HT1080 (cell line): ENCODE measurements at places on chromosomes 12 and 14. TPM values are rescaled to one million over a fixed set of nuclear protein-coding genes. Genes with fewer than 3 reads are reported as not detected.
A peak's percentile ranks its signal among the peaks of the same experiment; 100 is the strongest.

The KLRB1 gene
- total RNA-seq, result not detected in 2 replicates

The SLC25A47 gene
- total RNA-seq, result 0.37 TPM in 1 of 2 replicates, not detected in the other

The MARK3 gene
- total RNA-seq, result 76.6 and 77.7 TPM in 2 replicates

The DIO3 gene
- total RNA-seq, result not detected in 2 replicates

The ARHGEF25 gene
- total RNA-seq, result 5.7 and 6.0 TPM in 2 replicates

The ASCL1 gene
- not detected in 2 replicates for total RNA-seq

The TMTC1 gene
- total RNA-seq, result 0.11 and 0.87 TPM in 2 replicates

The SLC39A5 gene
- 0.71 TPM in 1 of 2 replicates, not detected in the other for total RNA-seq

The PCBP2 gene
- 166 and 243 TPM in 2 replicates for total RNA-seq

The TNS2 gene
- total RNA-seq, result 29.1 and 32.5 TPM in 2 replicates

The RNF212B gene
- not detected in 2 replicates for total RNA-seq

The SSTR1 gene
- total RNA-seq, result not detected in 2 replicates

The STAC3 gene
- 0.10 and 0.27 TPM in 2 replicates for total RNA-seq

The DEPDC4 gene
- total RNA-seq, result 2.1 and 2.4 TPM in 2 replicates

DNA sequence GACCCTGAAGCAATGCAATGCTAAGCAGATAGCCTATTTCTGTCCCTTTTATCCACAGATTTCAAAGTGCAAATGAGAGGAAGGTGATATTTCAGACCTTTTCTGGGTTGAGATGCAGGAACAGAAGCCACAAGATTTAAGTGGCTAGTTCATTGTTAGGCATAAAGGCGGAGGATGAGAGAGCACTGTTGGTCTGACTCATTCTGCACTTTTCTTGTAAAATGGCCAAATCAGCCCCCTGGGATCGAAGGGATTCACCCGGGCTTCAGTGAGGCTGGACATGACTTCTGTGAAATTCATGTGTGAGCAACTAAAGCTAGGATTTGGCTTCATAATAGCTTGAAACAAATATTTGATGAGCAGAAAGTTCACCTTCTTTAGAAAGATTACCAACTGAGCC is 101.9 kb upstream of the OVCH1 start:
- DNase-seq, result no peak

- DNase-seq, result no peak
These were observed 15.6 kb downstream of the SETD1B start for GRCh38 chr12:121819212-121819949.

GRCh38 chr14:50622978-50623377 is 45.1 kb downstream of the SAV1 start:
- DNase-seq, result no peak

DNA sequence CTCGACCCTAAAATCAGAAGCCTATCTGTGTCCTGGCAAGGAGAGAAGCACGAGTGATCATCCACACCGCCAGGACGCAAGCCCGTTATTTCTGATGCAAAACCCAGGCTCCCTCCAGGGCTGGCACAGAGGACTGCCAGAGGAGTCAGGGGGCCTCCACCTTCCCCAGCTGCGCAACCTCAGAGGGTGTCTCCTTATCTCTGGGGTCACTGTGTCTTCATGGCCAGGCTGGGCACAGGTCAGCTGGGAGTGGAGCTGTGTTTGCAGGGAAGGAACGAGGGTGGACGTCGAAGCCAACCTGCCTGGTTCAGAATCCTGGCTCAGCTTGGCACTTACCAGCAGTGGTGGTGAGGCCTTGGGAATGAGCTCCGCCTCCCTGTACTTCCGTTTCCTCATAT is 12.0 kb upstream of the SERPINA3 start:
- no peak for DNase-seq

DNA sequence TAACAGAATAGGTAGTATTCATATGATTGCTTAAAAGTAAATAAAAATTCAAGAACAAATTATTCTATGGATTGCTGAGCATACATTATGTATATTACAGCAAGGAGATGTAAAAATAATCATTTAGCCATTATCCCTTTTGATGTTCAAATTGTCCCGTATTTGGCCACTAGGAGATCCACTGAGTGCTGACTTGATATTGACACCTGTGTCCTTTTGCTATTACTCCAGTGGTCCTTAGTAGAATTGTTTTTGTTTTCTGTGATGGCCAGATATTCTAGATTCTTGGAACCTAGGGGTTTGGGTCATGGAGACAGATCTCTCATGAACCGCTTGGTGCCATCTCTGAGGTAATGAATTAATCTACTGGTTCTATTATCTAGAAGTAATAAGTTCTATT is 16.8 kb downstream of the ERO1A start:
- DNase-seq, result no peak

DNA sequence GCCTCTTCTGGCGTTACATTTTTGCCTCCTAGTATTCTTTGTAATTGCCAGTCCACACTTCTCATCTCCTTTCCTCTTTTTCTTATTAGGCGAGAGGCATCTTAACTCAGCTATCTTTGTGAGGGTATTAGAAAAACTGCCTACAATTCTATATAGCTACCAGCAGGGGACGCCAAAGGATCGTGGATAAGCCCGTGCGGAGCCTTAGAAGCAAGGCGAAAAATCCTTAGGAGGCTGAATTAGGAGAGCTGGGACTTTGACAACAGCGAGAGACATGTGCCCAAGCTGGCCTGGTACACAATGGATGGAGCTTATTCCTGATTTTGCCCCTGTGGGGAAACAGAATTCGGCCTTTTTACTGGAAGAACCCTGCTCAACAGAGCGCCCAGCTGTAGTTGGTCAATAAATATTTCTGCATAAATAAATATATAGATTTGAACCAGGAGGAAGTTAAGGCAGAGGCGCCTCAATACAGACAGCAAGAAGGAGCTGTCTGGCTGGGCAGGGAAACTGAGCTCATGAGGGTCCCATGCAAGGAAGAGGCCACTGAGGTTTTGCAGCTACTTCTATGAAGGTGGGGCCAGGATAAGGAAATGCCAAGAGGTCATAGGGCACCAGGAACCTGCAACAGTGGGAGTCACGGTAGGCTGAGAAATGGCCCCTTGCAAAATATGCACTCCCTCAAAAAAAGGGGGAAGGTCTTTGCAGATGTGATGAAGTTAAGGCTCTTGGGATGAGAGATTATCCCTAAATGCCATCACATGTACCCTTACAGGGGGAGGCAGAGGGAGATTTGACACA is 14.6 kb upstream of the RBM19 start:
- DNase-seq, result peak; percentile 13

- DNase-seq, result no peak
These were observed 2.4 kb upstream of the KIF26A start for GRCh38 chr14:104135904-104136471.

GRCh38 chr14:75597149-75597548 is 18.7 kb downstream of the FLVCR2 start:
- DNase-seq, result no peak

- no peak for DNase-seq
These were observed 55.4 kb downstream of the ASCL1 start for GRCh38 chr12:103012884-103013283.

DNA sequence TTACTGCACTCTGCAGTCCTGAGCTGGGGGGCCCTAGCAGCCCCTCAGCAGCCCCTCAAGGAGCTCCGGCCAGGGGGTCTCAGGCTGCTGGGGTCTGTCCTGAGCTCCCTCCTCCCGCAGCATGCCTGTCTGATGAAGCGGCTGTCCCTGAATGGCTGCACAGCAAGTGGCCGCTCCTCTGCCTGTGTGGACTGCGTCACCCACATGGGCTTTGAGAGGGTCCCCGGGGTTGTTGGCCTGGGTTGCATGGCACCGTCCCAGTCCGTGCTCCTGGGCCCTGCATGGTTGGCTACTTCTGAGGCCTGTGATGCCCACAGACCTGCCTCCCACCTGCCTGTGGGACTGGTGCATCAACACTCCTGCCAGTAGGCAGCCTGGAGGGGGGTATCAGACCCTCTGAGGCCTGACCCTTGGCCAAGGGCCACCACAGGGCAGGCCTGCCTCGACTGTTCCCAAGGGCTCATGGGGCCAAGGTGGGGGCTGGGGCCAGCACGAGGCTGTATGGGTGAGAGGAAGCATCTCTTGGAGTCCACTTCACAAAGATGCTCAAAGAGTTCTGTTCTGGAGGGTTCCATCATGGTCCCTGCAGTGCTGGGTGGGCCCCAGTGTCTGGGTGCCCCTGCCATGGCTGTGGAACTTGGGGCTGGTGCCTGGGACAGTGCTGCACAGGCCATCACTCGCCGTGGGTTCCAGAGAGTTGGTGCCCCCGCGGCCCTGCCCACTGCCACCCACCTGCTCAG is 12.2 kb downstream of the CEP170B start:
- DNase-seq, result no peak

GRCh38 chr12:42960087-42960527 is 370.6 kb upstream of the PRICKLE1 start:
- peak; percentile 91 for DNase-seq

DNA sequence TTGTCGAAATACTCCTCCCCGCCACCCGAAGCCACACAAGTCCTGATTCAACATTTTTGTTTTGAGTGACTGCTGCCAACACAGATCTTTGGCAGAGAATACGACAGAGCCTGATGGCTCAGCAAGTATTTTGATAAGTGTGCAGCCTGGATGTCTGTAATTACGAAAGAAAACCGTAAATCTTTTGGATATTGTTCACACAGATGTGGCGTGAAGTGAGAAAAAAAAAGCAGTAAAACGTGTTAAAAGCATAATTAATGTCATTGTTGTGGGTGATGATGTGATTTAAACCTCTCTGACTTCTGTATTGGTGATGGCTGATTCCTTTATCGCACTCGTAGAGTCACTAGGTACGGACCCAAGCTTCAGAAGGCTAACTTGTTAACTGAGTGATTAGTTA is 98.7 kb downstream of the PHETA1 start:
- no peak for DNase-seq

- DNase-seq, result no peak
These were observed 13.8 kb downstream of the KIF26A start for GRCh38 chr14:104152246-104152575.

- peak; percentile 68 for DNase-seq
These were observed 37.5 kb downstream of the CCNK start for GRCh38 chr14:99518441-99519346.

DNA sequence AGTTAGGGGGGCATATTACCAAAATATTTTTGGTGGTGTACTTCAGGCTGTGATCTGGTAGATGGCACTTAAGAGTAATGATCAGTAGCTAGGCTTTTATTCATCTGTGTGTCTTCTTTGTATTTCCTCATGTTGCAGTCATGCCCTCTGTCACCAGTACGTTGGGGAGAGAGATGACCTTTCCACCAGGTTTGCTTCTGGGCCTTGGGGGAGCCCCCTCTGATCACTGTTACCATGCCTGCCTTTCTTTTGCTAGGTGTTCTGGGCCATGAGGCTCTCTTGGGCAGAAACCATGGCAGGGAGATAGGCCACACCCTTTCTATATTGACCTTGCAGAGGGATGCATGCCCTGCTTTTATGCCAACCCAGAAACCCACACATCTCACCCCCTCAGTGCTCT is 208.5 kb downstream of the RAD51B start:
- no peak for DNase-seq

- no peak for DNase-seq
These were observed 1.8 kb upstream of the CCDC198 start for GRCh38 chr14:57495416-57495815.

DNA sequence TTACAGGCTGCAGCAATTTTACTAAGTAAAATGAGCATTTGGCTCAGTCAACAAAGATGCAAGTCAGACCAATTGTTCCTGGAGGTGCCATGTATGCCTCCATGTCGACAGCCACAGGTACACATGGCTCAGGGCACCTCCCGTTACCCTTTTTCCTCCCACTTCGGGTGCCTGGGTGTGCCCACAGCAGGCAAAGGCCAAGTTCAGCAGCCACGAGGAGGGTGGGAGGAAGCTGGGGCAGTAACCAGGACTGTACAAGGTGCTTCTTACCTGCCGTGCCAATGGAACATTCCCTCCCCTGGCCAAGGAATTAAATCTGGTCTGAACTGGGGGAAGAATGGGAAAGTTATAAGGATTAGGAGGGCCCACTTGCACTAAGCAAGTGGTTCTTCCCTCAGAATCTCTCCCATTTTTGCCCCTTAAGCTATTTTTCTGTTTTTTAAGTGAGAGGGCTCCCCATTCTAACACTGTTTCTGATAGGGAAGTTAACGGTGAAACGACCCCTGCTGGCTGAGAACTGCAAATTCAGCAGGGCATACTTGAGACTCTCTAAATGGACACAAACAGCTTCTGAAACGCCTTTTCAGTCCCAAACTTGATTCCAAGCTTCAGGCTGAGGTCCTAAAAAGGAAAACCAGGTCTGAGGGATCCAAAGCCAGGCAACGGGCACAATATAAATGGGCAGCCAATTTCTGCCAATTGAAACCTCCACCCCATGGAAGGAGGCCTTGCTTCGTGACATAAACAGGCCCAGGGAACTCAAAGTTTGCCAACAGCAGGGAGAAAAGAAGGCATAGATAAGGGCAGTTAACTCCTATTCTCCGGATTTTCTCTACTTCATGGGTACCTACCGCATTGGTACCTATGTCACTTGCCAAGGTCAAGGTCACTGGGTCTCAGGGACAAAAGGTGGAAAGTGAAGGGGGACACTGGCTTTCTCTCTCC is 24.8 kb downstream of the CLECL1 start:
- DNase-seq, result peak; percentile 33

- DNase-seq, result no peak
These were observed 43.1 kb upstream of the CDKN3 start for GRCh38 chr14:54353694-54354093.
